ENCODE measurements at places on chromosomes 3 and 15.

DNA sequence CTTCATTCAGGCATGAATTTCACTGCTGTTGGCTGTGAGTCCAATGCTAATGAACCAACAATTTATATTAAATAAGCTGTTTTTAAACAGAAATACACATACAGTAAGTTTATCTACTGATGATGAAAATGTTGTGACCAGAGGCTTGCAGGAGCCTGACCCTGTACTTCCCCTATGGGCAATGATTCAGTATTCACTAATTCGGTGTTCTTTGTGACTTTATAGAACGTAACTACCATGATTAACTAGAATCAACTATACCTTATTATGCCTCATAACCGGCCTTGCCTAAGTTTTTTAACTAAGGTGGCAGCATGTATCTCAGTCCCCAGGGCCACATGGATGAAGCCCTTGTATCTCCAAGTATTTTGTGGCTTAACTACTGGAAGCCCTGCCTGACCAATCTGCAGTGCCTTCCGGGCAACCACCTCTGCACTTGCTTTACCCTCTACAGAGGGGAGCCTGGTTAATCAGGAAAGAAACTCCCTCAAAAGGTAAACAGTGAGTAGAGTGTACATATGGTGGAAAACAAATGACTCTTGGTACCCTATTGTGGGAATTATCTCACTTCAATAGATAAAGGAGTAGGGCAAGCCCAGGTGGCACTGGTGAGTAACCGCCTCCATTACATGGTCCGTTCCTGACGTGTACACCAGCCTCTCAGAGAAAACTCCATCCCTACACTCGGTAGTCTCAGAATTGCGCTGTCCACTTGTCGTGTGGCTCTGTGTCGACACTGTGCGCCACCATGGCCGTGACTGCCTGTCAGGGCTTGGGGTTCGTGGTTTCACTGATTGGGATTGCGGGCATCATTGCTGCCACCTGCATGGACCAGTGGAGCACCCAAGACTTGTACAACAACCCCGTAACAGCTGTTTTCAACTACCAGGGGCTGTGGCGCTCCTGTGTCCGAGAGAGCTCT, 11.6 kb upstream of the CLDN18 start:
- no peak for DNase-seq

GRCh38 chr15:100987143-100987542, 68.0 kb downstream of the LRRK1 start:
- no peak for DNase-seq

GRCh38 chr3:110814170-110815007, 257.2 kb upstream of the NECTIN3 start:
- no peak for DNase-seq

GRCh38 chr15:78682693-78683410, 41.8 kb upstream of the CHRNB4 start:
- DNase-seq: no peak

- DNase-seq: no peak
These were observed 54.8 kb downstream of the ATP13A4 start for GRCh38 chr3:193499801-193500485.

- DNase-seq: peak; percentile 83
These were observed 2.5 kb upstream of the INAFM2 start for GRCh38 chr15:40320931-40321371.

DNA sequence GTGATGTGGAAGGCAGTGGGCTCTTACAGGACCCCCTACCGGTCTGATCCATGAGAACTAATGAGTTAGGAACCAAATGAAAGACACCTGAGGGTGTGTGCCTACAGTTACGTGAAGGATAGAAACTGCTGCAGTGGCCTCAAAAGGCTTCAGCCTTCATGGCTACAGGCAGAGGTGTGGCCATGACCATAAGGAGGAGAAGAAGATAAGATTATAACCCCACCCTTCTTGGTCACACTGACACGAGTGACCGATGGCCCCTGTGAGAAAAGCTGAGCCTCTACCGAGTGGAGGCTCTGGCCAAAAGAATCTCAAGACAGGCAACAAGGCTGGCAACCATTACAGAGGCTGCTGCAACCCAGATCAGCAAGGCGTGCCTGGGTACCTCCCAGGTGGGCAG, 6.3 kb downstream of the RFT1 start:
- DNase-seq: no peak

GRCh38 chr15:71272932-71273331, 157.7 kb downstream of the THSD4 start:
- DNase-seq: no peak

DNA sequence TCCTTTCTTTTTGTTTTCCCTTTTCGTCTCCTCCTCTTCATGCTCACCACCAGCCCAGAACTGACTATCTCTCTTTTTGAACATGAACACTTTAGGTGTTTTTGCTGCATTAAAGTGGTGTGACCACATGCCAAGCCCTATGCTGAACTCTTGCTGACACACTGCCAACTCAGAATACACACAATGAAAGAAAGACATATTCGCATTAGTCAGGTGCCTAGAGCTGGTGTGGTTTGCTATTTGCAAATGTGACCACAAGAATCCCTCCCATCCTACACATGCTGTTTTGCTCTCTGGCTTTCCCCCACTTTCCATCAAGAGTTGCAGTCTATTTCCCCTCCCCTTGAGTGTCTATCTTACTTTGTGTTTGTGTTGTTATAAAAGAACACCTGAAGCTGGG, 967.8 kb upstream of the CFAP20DC start:
- DNase-seq: no peak

- DNase-seq: no peak
These were observed 353.1 kb upstream of the BCHE start for GRCh38 chr3:166190360-166190759.

- DNase-seq: no peak
These were observed 49.9 kb downstream of the ASTE1 start for GRCh38 chr3:130976706-130977105.

DNA sequence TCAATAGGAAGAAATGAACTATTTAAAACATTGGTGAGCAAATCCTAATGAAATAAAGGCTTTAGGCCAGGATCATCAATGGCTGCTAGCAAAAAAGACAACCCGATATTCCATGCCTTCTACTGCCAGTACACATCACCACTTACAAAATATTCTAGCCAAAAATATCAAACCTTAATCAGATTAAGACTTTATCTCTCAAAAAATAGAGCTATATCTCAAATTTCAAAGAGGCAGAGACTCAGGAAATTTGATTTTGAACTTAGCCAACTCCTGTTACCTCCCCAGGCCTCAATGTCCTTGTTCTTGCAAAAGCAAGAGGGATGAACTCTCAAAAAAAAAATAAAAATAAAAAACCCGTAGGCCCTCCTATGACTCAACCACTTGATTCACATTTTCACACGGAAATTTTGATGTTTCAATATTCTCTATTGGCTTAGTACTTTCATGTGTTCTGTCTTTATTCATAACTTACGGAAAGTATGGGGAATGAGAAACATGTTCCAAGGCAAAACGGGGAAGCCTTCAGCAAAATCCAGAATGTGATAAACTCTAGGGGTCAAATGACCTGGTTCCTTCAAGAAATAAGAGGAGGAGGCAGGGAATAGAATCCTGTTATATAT, 273.3 kb upstream of the ZPLD1 start:
- no peak for DNase-seq

GRCh38 chr3:135161425-135161824, 366.4 kb downstream of the EPHB1 start:
- no peak for DNase-seq

DNA sequence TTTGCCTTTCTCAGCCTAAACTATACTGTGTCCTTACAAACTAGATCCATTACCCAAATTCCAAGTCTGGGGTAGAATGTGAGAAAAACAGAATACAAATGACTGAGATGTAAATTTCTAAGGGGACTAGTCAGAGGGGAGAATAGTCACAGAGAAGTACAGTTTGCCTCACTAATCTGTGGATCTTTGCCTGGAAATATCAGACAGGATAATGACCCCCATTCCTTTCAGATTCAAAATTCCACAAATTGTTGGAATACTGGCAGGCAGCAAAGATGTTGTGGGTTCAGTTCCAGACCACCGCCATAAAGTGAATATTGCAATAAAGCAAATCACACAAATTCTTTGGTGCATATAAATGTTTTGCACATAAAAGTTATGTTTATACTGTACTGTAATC, 762.8 kb upstream of the NR2F2 start:
- DNase-seq: no peak

GRCh38 chr3:106610362-106610959, 741.6 kb upstream of the CBLB start:
- no peak for DNase-seq

DNA sequence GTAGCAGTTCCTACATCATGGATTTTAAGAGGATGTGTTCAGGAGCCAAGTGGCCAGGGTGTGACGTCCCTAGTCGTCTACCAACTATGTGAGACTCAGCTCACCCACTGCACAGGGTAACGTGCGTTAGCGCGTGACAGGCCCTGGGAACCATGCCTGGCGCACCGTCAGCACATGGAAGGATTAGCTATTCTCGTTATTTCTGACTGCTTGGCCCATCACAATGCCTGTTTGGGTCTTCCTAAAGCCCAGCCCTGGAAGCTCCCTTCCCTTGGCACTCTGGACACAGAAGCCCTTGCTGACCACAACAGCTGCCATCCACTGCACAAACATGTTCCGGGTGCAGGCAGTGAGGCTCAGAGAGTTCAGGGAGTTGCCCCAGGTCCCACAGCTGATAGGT, 91.0 kb upstream of the RPL32 start:
- no peak for DNase-seq

DNA sequence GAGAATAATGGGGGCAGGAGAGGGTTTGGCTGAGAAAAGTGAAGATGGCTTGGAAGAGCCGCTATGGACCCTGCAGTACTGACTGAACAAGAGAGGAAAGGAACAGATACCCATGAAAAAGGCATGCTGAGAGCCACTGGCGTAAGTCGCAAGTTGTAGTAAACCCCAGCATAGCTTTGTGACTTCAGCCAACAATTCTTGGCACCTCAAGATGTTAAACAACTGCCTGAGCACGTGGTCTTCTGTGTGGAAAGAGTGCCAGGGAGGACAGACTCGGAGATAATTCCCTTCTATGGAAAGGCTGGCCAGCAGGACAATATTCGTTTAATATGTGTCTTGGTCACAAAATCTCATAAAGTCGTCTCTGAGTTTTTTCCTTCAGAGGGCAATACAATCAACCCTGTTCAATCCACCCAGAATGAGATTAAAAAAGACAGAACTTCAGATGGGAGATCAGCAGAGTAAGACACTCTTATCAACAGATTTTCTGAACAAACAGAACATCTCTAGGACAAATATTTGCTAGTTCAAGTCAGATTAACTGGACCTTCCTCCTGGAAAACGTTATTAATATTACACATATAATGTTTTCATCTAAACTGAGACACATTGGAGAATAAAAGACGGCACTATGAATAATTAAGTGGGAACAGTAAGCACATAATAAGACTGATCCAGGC, 49.2 kb downstream of the NEK10 start:
- DNase-seq: no peak

DNA sequence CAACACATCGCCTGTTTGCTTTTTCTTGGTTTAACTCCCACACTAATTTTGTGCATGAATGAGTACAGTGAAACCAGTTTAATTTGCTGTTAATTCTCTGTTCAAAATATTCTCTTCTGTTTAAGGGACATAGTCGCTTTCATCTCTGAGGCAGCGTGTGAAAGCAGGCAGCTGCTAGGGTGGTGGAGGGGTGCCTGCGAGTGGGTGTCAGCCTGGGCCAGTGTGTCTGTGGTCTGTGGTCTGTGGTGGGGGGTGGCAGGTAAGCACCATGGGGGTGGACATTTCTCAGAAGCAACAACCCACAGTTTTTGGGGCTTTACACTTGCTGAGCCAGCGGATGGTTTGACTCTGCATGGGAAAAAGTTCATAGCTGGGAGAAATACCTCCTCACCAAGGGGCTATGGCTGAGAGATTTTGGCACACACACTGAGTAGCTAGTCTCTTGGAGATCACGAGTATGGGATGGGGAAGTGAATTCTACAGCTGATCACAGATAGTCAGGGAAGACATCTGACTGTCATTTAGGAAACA, 109.2 kb downstream of the EPHB1 start:
- DNase-seq: no peak

- no peak for DNase-seq
These were observed 507.4 kb downstream of the TAFA4 start for GRCh38 chr3:68424796-68425460.

- DNase-seq: no peak
These were observed 175.9 kb downstream of the RPLP1 start for GRCh38 chr15:69628256-69629093.

DNA sequence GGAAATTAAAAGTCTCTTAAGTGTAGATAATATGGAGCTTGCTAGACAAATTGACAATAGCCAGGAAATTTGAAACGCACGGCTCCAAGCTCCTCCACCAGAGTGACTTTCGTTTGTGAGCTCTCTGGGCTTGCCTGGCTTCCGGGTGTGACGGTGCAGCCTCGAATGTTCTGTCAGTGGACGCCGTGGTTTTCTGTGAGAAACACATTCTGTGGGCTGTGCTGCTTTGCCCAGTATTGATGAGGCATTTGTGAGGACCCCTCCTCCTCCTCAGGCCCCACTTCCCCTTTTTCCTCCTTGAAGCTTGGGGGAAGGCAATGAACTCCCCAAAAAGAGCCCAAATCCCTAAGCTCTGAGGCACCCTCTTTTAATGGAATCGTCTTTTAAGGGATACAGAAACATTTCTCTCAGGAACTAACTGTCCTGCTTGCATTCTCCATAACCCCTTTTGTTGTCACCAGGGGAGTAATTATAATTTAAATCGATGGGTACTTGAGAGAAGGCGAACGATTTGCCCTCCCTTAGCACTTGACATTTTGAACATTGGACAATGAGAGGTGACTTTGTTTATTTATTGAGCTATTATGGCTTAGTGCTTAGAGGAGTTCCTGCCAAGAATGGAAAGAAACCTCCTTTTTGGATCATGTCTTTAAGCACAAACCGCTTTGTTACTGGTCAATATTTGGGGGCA, 40.8 kb downstream of the POLR2M start:
- no peak for DNase-seq

DNA sequence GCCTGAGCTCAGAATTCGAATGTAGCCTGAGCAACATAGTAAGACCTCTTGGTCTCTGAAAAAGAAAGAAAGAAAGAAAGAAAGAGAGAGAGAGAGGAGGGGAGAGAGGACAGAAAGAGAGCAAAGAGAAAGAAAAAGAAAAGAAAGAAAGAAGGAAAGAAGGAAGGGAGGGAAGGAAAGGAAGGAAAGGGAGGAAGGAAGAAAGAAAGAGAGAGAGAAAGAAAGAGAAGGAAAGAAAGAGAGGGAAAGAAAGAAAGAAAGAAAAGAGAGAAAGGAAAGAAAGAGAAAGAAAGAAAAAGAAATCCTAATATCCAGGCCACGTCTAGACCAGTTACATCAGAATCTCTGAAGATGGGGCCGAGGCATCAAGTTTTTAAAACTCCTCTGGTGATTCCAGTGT, 50.7 kb downstream of the PPM1L start:
- DNase-seq: no peak

DNA sequence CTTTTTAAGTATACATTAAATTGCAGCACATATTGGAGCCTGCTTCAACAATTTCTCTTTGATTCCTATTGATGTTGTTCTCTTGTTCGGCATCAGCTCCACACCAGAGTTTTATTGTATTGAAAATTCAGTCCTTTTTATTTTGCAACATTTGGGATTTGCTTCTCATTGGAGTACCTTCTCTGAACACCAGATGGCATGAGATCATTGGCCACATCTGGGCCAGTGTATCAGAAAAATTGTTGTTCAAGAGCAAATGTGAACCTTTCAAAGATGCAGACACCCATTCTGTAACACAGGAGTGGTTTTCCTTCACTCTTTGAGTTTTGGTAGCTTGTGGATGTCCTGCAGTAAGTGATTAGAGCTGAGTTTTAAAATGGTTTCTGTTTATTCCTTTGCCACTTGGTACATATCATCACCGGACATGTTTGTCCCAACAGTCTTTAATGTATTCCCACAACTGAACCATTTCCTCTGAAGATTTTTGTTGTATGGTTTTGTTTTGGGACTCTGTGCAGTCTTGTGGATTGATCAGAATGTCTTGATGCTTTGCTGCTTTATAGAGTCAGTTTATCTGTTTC, 96.1 kb downstream of the MCTP2 start:
- peak; percentile 34 for DNase-seq
